ENCODE measurements at places on chromosomes 12 and 14.

DNA sequence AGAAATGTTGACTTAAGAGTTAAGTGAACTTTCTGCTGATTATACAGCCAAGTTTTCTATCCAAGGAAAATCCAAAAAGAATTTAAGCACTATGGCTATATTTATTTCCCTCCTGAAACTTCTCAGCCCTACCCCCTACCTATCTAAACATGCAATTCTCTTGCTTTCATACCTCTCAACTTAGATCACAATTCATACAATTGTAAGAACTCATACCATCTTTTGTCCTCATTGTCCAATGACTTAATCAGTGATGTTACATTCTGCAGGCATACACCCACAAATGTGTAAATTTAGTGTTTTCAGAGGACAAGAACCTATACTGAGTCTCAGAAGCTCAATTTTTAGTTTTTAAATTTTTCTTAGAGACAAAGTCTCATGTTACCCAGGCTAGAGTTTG lies 62.1 kb downstream of the ZFC3H1 start:
- no peak for DNase-seq

DNA sequence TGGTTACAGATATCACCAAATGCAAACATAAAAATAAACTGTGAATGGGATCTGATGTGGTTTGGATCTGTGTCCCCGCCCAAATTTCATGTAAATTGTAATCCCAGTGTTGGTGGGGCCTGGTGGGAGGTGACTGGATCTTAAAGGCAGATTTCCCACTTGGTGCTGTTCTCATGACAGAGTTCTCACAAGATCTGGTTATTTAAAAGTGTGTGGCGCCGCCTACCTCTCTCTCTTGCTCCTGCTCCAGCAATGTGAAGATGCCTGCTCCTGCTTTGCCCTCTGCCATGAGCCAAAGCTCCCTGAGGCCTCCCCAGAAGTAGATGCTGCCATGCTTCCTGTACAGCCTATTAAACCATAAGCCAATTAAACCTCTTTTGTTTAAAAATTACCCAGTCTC lies 47.8 kb downstream of the SLC25A21 start:
- DNase-seq, result no peak

DNA sequence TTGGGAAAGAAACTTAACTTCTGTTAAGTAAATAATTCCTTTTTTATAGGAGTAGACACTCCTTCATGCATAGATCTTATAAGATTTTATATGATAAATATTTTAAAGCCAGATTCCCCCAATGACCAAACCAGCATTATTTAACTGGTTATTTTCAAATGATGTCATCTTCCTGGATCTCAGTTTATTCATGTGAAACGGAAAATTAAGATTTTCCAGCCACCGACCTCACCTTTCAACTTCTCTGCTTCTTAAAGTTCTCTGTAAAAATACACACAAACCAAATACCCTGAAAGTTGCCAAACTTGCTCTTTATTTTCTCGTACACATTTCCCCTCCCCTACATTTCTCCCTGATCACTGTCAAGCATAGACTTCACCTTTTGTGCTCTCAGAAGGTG lies 364.2 kb downstream of the GALC start:
- DNase-seq, result no peak

DNA sequence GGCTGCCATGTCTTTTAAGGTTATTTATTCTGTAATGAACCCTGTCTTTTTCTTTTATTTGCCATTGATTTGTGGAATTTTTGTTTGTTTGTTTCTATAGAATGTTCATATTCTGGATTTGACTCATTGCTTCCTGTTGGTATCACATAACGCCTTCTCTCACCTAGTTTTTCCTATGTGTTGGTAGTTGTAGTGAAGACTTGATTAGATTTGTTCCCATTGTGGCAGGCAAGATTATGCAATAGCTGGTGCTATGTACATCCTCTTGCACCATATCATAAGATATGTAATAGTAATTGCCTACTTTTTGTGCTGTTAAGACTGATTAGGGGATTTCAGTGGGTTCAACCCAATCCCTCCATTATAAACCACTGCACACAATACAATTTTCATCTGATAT lies 3.9 kb upstream of the KRT6B start:
- no peak for DNase-seq

DNA sequence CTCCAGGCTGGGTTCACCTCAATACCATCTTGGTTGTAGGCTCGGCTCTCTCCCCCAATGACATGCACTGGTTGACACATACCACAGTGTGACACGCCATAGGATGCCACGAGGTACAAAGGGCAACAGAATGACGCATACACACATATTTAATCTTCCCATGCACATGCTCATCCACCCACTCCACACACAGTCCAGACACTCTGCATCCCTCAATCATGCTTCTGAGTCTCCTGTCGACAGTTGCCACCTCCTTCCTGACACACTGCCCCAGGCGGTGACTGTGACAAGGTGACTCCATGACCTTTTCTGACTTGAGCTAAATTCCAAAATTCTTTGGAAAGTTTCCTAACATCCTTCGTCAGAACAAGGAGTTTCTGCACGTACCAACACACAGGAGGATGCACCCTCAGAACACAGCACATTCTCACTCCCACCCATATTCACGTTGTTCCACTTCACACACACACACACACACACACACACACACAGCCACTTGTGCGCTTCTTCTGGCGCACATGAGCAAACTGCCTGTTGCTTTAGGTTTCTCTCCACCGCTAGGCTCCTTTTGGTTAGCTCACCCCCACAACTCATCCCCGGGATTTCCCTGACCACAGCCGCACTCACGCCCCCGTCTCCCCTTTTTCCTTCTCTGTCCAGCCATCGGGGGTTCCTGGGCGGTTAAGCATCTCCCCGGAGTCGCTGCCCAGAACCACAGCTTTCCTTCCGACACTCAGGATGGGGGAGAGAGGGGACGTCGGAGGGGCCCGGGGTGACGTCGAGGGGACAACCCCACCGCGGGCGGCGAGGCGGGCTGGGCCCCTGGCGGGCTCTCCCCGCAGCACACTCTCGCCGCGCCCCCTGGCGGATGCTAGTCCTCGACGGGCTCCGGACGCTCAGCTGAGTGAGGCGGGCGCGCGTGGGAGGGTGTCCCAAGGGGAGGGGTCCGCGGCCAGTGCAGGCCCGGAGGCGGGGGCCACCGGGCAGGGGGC lies 536 bp upstream of the WNT1 start:
- peak; percentile 56 for DNase-seq

DNA sequence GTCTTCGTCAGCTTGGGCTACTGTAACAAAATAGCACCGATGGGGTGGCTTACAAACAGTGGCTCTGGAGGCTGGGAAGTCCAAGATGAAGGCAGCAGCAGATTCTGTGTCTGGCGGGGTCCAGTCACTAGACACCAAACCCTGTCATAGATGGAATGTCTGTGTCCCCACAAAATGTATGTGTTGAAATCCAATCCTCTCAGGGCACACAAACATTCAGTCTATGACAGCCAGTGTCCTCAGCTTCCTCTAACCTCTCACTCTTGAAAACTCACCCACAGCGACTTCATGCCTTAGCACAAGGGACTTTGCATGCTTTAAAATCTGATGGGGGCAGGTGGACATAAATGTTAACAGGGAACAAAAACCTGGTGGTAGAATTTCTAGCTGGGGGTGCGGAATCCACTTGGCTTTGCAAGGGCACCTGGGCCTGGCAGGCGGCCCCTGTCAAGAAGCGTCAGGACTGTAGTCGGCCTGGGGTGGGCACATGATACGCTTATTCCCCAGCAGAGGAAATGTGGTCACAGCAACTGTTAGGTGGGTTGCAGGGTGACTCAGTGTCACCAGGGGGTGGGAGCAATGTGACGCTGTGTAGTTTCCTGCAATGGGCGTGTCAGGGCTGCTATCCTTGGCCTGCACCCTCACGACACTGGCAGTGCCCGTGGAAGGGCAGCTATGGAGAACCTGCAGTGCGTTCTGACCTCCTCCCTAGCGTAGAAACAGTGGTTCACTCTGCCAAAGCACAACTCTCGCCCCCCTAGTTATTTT lies 17.7 kb downstream of the RIN3 start:
- no peak for DNase-seq

- no peak for DNase-seq
These were observed 520 bp downstream of the KSR2 start for GRCh38 chr12:117968151-117968789.

GRCh38 chr14:89418976-89419375 lies 1.9 kb upstream of the FOXN3 start:
- DNase-seq, result no peak

GRCh38 chr12:9721394-9722092 lies 11.4 kb downstream of the CLECL1 start:
- no peak for DNase-seq
